ENCODE measurements at places on chromosomes 7 and 10. TPM values are rescaled to one million over a fixed set of nuclear protein-coding genes. Genes with fewer than 3 reads are reported as not detected.

Gene WNT8B
- total RNA-seq = not detected

Gene CHST3
- total RNA-seq = 11.5 TPM

- DNase-seq = no peak
These were observed 80.7 kb downstream of the THSD7A start for GRCh38 chr7:11751315-11751714.

- peak; percentile 50 for DNase-seq
These were observed 214.0 kb upstream of the PRSS1 start for GRCh38 chr7:142535123-142535779.

Gene EGR2
- 1.5 TPM for total RNA-seq

Gene TEX36
- not detected for total RNA-seq

GRCh38 chr7:39536951-39537350 is 29.3 kb upstream of the YAE1 start:
- no peak for DNase-seq

Gene NIPSNAP2
- 382 TPM for total RNA-seq

GRCh38 chr10:125159932-125160855 is at the start of gene CTBP2:
Gene CTBP2 (minus strand): TSS chr10:125160563.
- DNase-seq = peak; percentile 66

DNA sequence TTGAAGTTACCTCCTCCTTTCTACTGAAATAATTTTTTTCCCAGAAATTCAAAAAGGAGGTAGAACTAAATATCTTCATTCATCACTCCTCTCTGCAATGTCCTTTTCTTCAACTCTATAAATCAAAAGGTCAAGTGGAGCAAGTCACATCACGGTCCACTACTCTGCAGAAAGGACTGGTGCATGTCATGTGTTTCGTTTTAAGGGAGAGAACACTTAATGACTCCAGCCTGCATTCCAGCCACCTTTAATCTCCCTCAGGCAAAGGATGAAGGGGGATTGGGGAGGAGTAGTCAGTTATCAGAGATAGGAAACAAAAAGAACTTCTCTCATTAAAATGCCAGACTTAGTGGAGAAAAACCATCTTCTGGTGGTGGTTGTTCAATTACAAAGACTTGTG is 78.9 kb downstream of the ANK3 start:
- no peak for DNase-seq

Gene WEE2
- total RNA-seq = not detected

Gene INPP5F
- total RNA-seq = 9.4 TPM

DNA sequence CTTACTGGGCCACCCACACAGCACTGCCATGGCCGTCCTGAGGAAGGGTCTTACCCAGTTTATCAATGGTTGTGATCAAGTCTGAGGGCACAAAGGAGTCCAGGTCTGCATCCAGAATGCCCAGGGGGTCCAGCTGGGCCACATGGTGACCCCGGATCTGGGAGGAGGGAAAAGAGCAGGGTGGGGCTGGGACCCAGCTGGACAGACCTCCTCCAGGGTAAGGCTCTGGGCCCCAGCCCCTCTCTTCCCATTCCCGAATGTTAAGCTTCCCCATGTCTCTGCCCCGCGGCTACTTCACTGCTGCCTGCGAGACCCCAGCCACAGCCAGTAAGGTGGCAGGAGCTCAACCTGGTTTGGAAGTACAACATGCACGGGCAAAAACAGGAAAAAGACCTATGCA is 9.5 kb downstream of the OGDHL start:
- DNase-seq = no peak

GRCh38 chr10:14826076-14826829 is 11.6 kb downstream of the CDNF start:
- DNase-seq = no peak

Gene HK1
- 168 TPM for total RNA-seq

DNA sequence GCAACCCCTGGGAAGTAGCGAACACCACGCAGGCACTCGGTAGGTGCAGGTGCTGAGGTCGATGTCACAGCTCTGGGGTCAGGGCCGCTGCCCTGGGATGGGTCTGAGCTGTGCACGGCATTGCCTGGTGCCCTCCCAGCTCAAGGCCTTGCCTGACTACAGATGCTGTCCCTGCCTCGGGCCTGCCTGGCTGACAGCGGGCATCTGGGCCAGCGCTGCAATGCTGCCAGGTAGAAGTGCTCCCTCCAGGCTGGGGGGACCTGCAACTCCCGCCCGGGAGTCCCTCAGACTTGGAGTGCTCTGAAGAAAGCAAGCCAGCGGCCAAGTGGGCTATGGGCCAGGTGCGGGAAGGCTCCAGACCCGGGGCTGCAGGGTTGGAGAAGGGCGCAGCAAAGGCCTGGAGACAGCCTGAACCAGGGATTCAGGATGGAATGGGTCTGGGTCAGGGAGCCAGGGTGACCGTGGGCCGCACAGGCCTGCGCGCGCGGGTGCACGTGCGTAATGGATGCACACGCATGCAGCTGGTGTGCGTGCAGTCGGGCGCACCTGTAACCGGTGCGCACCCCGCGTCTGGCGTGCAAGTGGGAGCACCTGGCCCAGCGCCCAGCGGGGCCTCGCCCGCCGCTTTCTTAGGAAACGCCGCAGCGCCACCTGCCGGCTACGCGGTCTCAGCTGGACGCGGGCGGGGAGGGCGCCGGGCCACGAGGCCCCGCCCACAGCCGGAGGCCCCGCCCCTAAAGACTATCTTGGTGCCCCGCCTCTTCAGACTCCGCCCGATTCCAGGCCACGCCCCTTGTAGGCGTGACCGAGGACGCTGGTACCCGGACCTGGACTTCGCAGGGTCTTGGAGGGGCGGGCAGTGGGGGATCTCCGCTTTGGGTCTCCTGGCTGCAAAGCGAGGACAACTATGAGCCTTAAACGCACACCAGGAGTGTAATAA is 46.7 kb downstream of the MICALL2 start:
- DNase-seq = peak; percentile 59

Gene GPR141
- not detected for total RNA-seq

DNA sequence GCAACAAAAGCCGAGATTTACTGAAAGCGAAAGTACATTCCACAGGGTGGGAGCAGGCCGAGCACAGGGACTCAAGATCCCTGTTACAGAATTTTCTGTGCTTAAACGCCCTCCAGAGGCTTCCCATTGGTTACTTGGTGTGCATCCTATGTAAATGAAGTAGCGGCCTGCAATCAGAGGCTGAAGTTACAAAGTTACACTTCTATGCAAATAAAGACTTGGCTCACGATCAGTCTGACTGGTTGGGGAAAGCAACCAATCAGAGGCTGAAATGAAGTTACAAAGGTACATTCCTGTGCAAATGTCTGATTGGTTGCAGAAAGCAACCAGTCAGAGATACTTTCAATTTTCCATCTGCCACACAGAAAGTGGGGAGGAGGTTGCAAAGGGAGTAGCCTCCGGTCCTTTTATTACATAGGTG is 4.1 kb downstream of the ACBD7 start:
- no peak for DNase-seq

DNA sequence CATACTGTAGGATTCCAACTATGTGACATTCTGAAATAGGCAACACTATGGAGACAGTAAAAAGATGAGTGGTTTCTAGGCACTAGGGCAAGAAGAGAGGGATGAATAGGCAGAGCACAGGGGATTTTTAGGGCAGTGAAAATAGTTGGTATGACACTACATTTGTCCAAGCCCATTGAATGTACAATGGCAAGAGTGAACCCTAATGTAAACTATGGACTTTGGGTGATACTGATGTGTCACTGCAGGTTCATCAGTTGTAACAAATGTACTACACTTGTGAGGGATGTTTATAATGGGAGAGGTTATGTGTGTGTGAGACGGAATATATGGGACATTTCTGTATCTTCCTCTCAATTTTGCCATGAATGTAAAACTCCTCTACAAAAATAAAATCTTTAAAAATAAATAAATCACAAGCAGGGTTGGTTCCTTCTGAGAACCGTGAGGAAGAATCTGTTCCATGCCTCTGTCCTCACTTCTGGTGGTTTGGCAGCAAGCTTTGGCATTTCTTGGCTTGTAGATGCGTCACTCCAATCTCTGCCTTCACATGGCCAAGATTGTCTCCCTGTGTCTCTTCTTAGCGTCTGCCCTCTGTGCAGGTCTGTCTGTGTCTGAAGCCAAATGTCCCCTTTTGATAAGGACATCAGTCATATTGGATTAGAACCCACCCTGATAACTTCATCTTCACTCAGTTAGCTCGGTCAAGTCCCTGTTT is 83.1 kb upstream of the AGBL3 start:
- no peak for DNase-seq

GRCh38 chr7:98657736-98658135 is 40.7 kb downstream of the NPTX2 start:
- DNase-seq = no peak

Gene GPR37
- total RNA-seq = 0.29 TPM

Gene SKIDA1
- not detected for total RNA-seq

DNA sequence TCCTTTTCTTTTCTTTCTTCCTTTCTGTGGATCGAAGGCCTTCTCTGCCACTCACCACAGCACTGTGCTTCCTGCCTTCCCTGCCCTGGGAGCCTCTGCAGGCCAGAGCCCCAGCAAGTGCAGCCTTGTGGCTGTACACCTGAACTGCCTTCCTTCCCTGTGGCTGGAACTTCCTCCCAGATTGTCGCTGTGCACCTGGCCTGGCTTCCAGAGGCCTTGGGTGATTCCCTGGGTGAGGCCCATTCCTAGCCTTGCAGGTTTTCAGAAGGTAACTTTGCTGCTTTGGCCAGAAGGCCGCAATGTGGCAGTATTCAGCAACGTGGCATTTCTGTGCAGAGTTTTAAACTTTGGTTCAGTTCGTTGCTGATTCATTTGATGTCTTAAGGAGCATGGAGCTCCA is 50.1 kb upstream of the RASGEF1A start:
- no peak for DNase-seq

GRCh38 chr10:113869789-113870188 is 15.3 kb downstream of the NHLRC2 start:
- no peak for DNase-seq

GRCh38 chr10:118258285-118258684 is 83.8 kb downstream of the FAM204A start:
- DNase-seq = no peak

- DNase-seq = no peak
These were observed 46.9 kb upstream of the GJD4 start for GRCh38 chr10:35558276-35558675.

DNA sequence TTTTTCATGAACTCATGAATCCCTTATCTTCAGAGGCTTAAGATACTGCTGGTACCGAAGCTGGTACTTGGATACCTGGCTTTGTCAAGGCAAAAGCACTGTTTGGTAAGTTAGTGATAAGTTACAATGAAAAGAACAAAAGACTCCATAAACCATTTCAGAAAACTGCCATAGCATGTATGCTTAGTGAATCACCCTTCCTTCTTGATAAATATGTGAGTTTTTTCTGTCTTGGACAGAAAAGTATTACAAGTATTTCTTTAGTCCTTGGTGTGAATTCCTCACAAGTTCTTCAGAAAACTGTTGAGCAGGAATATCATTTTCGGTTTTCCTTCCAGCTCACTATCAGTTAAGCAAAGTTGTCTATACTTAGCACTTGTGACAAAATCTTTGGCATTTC is 25.6 kb downstream of the PUS7 start:
- DNase-seq = no peak

- no peak for DNase-seq
These were observed 39.9 kb upstream of the EMX2 start for GRCh38 chr10:117502421-117503243.

Gene GRID2IP
- not detected for total RNA-seq

- DNase-seq = no peak
These were observed 10.4 kb downstream of the GRM3 start for GRCh38 chr7:86653919-86654659.

Gene SFTPA1
- not detected for total RNA-seq

Gene SPDYE6
- not detected for total RNA-seq

Gene CPED1
- 33.2 TPM for total RNA-seq

DNA sequence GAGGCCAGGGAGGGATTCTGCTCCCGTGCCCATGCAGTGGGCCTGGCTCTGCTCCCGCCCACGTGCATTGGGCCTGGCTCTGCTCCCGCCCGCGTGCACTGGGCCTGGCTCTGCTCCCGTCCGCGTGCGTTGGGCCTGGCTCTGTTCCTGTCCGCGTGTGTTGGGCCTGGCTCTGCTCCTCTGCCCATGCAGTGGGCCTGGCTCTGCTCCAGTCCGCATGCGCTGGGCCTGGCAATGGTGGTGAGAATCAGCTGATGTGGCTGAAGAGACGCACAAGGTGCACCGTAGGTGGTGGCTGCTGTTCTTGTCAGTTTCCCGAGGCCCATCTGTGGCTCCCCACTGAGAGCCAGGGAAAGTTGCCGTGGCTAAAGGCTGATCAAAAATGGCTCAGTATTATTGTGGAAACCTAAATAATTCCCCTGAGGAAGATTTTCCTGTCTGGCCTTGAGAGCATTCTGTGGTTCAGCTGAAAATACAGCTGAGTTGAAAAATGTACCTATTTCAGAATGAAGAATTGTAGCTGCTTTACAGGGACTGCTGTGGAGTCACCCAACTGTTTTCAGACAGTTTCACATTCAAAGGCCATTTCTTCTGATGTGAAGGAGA is 572.4 kb downstream of the GLRX3 start:
- no peak for DNase-seq

GRCh38 chr7:25894902-25895791 is 256.9 kb upstream of the NFE2L3 start:
- peak; percentile 61 for DNase-seq

- DNase-seq = no peak
These were observed 7.9 kb downstream of the NUB1 start for GRCh38 chr7:151349507-151349853.

- DNase-seq = no peak
These were observed 72.5 kb upstream of the ANKRD1 start for GRCh38 chr10:90993340-90993739.

GRCh38 chr10:124092860-124093773 is at the start of gene CHST15:
Gene CHST15 (minus strand): TSS chr10:124093598. CDS start chr10:124046212, 47,386 bp downstream.
- peak; percentile 36 for DNase-seq

DNA sequence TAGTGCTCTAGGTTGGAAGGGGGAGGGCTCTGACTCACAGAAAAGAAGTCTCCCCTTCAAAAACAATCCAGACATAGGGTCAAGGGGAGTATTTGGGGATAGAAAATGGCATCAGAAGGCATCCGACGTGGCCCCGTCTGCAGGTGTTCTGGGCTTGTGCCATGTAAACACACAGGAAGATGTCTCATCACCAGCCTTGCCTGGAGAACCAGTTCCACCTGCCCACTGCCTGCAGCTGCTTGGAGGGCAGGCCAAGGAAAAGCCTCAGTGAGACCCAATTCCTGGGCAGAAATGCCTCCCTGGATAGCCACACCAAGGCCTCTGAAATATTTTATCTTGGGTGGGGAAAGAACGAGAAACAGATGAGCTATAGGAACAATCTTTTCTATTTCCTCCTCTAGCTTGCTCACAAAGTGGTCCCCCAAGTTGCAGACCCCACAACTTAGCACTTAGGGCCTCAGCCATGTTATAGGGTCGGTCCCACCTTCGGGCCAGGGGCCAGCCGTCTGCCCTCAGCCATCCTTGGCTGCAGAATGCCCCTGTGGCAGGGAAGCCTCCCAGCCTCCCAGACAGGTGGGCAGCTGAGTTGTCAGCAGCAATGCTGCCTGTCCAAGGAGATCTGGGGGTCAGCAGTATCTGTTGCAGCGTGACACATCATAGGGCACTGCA is 54.3 kb upstream of the ECHDC3 start:
- DNase-seq = no peak

Gene SEMA3D
- not detected for total RNA-seq

Gene VSTM4
- total RNA-seq = 4.0 TPM

Gene ZNF716
- total RNA-seq = not detected

Gene GATA3
- total RNA-seq = 0.12 TPM

Gene C10orf67
- not detected for total RNA-seq

GRCh38 chr7:127961786-127962453 is 69.3 kb downstream of the LRRC4 start:
- DNase-seq = no peak

Measured in gastrocnemius medialis (tissue), 4 donors.